Ovary (tissue), 10 donors: ENCODE measurements at places on chromosomes 4 and X. TPM values are rescaled to one million over a fixed set of nuclear protein-coding genes. Genes with fewer than 3 reads are reported as not detected.

DNA sequence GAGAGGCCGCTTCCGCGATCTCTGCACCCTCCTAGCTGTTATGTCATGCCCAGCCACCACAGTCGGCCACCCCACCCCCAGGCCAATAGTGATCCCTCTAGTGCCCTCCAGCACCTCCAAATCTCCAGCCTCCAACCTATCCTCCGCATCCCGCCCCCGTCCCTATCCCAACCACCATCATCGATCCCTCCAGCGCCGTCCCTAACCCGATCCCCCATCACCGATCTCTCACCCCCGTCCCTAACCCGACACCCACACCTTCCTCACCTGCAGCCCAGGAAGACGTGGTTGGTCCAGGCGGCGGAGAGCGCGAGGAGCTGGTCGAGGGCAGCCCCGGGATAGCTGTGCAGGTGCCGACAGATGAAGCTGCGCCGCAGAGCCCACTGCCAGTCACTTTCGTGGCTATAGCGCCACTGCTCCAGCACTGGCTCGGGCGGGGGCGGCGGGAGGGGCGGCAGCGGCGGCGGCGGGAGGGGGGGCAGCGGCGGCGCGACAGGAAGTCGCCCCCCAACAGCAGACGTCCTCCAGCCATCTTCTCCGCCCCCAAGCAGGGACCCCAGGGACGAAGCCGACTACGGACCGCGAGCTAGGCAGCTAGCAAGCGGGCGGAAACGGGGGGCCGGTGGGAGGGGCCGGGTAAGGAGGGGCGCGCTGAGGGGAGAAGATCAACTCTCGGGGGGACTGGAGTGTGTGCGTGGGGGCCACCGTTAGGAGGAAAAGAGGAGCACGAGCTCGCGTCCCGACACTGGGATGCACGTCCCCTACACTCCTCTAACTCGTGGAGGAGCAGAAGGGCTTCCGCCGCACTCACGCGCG is 552 bp downstream of the NKRF start:
- DNase-seq, result peak; percentile 37
- no peaks in the 10 kb centered on the region for H3K36me3 ChIP-seq
- H3K27me3 ChIP-seq, result no peaks in the 10 kb centered on the region
- H3K4me3 ChIP-seq, result peak overlapping the region; percentile 43
- peak overlapping the region; percentile 89 for H3K27ac ChIP-seq

DNA sequence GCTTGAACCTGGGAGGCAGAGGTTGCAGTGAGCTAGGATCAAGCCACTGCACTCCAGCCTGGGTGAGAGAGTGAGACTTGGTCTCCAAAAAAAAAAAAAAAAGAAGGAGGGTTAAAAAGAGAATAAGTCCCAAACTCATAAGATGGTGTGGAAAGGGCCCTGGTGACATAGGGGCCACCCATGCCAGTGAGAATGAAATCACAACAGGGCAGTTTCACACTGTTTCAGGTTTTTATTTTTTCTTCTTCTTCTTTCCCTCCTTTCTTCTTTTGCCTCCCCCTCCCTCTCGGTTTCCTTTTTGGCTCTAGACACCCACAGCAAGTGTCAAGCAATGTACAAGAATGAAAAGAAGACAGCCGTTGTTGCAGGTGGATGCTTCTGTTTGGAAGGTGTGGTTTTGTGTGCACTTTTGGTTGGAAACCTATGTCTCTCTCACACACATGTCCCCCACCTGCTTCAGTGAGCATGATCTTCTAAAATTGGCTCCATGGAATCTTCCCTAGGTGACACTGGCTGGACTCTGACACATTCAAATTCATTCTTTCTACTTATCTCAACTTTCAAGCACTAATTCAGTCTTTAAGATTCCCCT is 14.4 kb upstream of the TLR8 start:
- H3K4me3 ChIP-seq, result no peak overlapping the region
- H3K36me3 ChIP-seq, result no peaks in the 10 kb centered on the region

DNA sequence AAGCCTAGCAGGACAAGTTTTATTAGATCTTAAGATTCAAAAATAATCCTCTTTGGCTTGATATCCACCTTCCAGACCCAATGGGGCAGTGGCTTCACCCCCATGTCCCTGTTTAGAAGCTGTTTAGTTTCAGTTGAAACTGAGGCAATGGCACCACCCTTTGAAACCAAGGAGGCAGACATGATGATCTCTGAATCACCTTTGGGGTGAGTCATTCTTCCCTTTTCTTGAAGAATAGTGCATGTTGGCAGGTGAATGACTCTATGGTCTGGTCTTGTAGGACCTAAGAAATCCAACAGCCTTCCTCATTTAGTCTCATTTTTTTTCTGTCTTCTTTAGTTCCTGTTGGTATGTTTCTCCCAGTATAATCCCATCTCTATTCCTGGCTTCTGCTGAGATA is 29.5 kb upstream of the BMP15 start:
- DNase-seq, result no peak
- H3K4me1 ChIP-seq, result no peaks in the 10 kb centered on the region

- peaks cover 13% of the 10 kb centered on the region for H3K4me1 ChIP-seq
- peak; percentile 67 for DNase-seq
- no peaks in the 10 kb centered on the region for H3K36me3 ChIP-seq
- peak overlapping the region; percentile 93 for H3K4me3 ChIP-seq
- H3K27ac ChIP-seq, result peak overlapping the region; percentile 95
These were observed 593 bp downstream of the SH3RF1 start for GRCh38 chr4:169269916-169270809.

- no peaks in the 10 kb centered on the region for H3K4me1 ChIP-seq
- H3K27me3 ChIP-seq, result no peaks in the 10 kb centered on the region
- no peak overlapping the region for H3K27ac ChIP-seq
- H3K4me3 ChIP-seq, result no peak overlapping the region
- H3K36me3 ChIP-seq, result no peaks in the 10 kb centered on the region
These were observed 481.6 kb downstream of the PABPC4L start for GRCh38 chr4:133720001-133720400.

GRCh38 chr4:85565761-85566480 is 91.0 kb downstream of the ARHGAP24 start:
- no peak for DNase-seq
- H3K27ac ChIP-seq, result no peak overlapping the region
- H3K4me3 ChIP-seq, result no peak overlapping the region
- H3K27me3 ChIP-seq, result no peaks in the 10 kb centered on the region
- H3K36me3 ChIP-seq, result no peaks in the 10 kb centered on the region
- no peaks in the 10 kb centered on the region for H3K4me1 ChIP-seq

GRCh38 chr4:184487503-184487902 is 13.2 kb upstream of the IRF2 start:
- no peaks in the 10 kb centered on the region for H3K4me1 ChIP-seq
- H3K36me3 ChIP-seq, result no peaks in the 10 kb centered on the region
- no peak overlapping the region for H3K4me3 ChIP-seq
- H3K27me3 ChIP-seq, result no peaks in the 10 kb centered on the region
- no peak for DNase-seq

The CENPI gene
- total RNA-seq, result 2.1 TPM

GRCh38 chrX:27619975-27620374 is 29.8 kb downstream of the DCAF8L2 start:
- no peak for DNase-seq
- H3K36me3 ChIP-seq, result no peaks in the 10 kb centered on the region
- no peaks in the 10 kb centered on the region for H3K4me1 ChIP-seq
- H3K27me3 ChIP-seq, result no peaks in the 10 kb centered on the region

The MAGEA8 gene
- total RNA-seq, result not detected

The SPIN4 gene
- 5.7 TPM for total RNA-seq

The CCNB3 gene
- 0.20 TPM for total RNA-seq

The SSX1 gene
- not detected for total RNA-seq
